CD4-positive, alpha-beta T cell treated with Interferon alpha-2 for 1 hour (primary cell): ENCODE measurements at places on chromosomes 7 and 10.

DNA sequence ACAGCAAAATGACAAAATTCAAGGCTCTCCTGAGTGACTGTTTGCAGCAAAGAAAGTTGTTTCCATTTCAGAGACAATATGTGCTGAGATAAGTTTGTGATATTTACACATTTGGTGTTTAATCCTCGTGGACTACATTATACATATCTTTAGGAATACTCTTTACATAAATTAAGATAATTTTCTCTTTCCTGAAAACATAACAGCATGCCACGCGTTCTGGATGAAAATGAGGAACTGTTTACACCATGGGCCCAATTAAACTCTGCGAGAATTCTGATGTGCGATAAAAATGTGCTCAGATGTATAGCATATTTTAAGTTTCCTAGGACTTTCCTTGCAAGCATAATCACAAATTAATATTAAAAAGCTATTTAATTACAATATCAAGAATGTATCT, 26.4 kb downstream of the PTPRE start:
- DNase-seq, result no peak

GRCh38 chr7:43700059-43700501, 29.2 kb downstream of the COA1 start:
- DNase-seq, result no peak

DNA sequence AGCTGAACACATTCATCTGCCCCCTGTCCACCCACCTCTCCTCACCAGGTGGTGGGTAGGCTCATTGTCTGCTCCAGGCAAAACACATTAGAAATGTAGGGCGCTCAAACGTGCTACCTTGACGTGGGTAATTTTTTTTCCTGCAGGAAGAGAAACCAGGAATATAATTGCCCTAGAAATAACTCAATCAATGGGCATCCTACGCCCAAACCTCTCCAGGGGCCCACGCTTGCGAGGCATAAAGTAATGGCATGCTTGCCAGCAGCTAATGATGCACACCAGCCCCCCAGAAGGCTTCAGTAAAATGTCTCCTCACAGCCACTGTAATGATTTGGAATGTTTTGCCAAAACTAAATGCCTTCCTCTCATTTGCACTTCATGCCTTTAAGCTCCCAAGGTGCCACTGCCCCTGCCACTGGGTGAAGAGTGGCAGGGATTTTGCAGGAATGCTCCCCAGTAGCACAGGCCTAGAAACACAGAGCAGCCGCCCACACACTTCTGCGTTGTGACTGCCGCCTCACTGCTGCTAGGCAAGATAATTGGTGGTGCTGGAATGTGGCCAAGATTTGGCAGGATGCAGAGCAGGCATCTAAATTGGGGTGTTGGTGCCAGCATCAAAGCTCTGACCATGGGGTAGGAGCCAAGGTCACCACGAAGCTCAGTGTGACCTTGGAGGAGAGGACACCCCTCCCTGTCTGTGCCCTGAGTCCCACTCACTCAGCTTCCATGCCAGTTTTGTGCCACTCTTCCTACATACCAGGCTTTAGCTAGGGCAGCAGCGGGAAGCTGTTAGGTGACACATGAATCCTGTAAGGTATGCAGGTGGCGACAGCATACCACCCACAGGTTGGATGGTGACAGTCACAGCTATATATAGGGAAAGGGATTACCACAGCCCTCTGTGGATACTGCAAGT, 48.7 kb upstream of the PPP1R3C start:
- DNase-seq, result no peak

DNA sequence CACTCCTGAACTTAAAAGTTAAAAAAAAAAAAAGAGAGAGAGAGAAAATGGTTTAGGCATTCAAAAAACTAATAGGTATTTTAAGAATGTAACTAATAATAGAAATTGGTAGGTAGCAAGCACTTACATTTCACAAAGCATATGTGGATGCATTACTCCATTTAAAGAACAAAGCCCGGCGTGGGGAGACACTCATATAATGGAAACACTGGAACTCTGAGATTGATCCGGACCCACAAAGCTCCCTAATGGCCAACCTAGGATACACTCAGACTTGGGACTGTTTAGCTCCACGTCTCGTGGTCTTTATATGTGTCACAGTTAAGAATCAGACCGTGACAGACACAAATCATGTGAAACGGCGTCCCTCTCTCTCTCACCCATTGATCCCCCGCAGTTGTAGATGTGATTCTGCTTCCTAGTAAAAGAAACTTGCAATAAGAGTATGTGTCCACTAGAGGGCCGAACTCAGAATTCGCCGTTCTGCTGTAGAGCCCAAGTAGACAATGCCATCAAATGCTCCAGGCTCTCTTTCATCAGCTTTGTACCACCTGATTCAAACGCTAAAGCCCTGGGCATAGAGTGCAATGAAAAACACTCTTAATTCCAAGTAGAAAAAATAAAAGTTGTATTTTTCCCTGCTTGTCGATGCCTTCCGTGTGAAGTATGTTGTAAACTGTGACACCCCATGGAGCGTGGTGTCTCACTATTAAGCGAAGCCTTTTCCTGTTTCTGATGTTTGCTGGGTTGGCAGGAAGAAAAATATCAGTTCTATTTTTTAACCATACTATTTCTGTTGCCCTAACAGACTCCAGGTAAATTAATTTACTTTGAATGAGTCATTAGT, 429.0 kb upstream of the MTPN start:
- DNase-seq, result no peak

DNA sequence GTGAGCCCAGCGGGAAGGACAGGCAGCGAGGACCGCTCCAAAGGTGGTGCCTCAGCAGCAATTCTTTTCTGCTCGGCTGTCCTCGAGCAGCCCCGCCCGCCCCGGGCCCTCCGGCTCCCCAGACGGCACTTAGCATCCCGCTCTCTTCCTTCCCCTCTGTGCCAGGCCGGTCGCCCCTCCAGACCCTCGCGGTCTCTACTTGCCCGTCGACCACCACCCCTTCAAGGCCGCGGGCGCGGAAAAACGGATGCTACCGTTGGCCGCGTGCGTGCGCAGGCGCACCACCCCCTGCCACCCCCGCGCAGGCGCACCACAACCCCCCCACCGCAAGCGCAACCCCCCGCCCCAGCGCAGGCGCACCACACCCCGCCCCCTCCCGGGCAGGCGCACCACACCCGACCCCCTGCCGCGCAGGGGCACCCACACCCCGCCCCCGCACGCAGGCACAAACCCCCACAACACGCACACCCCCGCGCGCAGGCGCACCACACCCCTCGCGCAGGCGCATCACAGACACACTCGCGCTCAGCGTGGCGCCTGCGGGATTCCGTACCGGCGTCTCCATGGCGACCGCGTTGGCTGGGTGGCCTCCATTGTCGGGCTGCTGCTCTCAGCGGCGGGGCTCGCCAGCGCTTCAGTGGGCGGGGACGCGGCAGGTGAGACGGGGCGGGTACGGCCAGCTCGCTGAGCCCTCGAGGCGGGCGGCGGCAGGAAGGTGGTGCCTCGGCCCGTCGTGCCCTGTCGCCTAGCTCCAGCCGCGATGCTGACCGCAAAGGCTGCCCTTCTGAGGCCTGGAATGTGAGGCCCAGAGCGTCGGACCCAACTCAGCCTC, at the start of gene LRRC27:
Gene LRRC27 (plus strand): TSS at position 593 of the 832 bp plus-strand sequence. CDS start 1,332 bp downstream, outside the sequence.
- peak; percentile 99 for DNase-seq

DNA sequence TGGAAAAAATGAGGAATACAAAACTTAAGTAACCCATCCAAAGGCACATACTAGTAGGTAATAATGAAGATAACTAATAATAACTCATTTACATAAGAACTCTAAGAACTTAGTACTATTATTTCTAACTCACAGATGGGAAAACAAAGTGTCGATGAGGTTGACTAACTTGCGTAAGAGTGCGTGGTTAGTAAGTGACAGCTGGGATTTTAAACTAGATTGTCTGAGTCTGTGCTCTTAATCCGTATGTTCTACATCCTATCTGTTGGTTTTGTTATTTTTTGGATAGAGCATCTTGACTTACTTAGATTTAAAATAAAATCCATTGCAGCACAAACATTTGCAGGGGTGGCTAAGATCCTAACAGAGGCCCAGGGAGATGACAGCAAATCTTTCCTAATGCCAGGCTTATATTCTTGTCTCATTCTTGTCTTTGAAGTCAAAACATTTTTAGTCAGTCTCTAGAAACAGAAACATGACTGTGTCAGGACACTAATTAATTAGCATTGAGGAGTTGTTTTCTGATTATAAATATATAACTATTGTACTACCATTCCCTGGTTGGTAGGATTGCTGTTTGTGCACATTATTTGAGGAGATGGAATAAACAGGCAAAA, 11.7 kb downstream of the RPA3 start:
- no peak for DNase-seq

DNA sequence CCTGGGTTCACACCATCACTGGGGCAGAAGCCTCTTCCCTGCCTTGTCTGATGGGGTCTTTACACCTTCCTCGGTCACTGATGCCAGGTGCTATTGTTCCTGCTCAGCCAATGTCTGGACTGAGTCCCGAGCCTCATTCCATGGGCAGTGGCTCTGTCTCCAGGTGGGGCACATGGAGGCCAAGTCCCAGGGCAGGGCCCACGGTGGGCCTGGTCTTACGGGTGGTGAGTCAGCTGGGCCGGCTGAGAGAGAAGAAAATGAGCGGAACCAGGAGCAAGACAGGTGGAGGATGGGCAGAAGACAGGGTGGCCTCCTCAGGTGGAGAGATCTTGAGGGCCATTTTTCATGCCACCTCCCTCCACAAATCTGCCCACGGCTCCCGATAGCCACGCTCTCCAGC, 131.7 kb upstream of the FAM20C start:
- no peak for DNase-seq

GRCh38 chr7:5636446-5636835, 145.0 kb downstream of the RNF216 start:
- no peak for DNase-seq

DNA sequence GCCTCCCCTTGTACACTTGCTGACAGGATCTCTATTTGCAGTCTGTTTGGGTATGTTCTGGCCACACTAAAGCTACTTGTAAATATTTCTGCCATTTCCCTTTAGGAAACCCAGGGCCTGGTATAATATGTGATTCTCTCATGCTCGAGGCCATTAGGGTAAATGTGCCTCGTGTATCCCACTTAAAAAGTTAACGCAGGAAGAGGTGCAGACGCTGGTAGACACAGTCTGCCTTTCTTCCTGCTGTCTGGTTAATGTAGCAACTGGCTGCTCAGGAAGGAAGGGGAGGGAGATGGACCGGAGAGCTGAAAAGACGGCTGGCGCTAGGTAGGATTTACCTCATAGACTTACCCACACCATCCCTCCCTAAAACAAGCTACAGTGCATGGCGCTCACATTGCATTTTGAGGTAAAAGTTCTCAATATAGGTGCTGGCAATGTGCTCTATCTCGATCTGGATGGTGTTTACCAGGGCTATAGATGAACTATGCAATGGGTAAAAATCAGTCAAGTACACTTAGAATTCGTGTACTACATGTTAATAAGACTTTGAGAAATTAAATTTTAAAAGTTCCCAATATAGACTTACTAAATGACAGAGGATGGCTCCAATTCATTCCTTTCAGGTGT, 125.9 kb downstream of the JAZF1 start:
- DNase-seq, result no peak

DNA sequence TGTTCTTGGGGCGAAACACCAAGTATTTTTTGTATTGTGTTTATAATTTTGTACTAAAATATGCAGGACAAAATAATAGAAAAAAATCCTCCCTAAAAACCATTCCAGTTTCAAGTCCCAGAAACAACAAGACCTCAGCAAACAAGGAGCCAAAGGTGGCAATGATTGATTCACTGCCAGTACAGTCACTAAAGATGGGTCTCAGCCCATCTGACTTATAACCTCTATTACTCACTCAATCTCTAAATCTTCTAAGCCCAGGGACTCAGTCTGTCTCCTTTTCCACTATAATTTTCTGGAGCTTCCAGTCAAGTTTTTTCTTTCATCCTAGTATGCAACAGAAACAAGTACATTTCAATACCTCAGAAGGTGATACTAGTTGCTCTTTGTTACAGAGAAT, 33.3 kb downstream of the SNX13 start:
- DNase-seq, result no peak

- no peak for DNase-seq
These were observed 223.9 kb upstream of the PPP2R2D start for GRCh38 chr10:131676800-131677421.

DNA sequence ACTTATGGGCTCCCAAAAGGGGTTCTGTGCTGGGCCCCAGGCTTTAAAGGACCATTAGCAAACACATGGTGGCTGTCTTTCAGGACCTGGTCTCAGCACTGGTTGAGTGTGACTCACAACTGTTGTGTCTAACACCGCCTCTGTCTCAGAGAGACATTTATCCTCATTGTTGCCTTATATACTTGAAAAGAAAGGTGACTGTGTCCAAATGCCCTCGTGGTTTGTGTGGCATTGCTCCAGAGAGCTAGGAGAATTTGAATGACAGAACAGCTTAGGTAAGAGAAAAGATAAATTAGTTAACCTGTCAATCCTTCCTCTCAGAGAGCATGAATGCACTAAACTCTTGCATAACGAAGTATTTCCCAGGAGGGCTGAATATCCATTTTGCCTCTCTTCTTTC, 14.5 kb upstream of the FAM13C start:
- DNase-seq, result no peak

DNA sequence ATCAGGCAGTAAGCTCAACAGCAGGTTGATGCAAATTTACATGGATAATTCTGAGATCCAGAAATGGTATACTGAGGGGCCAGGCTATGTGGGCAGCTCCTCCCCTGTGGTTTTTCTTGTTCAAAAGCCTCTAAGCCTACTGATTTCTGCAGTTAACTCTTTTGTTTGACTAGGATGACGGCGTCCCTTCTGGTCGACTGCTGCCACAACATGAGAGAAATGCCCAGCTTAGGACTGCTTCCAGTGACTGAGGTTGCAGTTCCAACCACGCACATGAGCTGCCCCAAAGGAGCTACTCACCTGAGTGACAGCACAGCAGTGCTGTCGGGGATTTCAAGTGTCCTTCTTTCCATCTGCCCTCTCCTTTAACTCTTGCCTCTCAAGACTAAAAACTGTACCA, 973.0 kb upstream of the GHITM start:
- no peak for DNase-seq

- no peak for DNase-seq
These were observed 20.3 kb upstream of the NUP205 start for GRCh38 chr7:135537453-135537852.

DNA sequence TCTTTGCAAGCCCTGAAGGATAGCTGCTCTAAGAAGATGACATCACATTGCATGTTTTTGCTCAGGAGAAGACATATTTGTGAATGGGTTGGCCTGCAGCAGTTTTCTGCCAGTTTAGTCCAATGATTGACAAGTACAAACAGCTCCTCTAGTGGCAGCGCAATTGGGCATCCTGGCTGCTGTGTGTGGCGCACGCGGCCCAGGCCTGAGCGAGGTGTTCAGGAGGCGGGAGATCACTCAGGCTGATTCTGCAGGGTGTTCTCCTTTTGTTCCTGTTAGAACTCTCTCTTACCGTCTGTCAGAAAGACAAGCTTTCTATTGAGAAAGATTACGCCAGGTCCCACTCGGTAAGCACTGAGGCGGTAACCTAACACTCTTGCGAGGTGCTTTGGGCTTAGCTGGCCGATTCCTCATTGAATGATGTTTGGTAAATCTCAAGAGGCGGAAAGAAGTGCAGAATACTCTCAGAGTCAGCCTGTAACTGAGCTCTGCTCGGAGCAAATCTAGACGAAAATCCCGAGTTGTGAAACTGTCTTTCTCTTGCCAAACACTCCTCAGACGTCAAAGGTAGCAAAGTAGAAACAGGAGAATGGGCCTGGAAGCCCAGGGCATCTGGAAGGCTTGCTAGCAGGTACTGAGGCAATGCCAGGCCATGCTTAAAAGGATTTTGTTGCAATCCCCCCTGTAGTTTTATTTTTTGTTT, 219.2 kb upstream of the BMPER start:
- no peak for DNase-seq
